CD4-positive, alpha-beta T cell treated with Interleukin-17A for 4 hours (primary cell): ENCODE measurements at places on chromosomes 12 and 14.
A peak's percentile ranks its signal among the peaks of the same experiment; 100 is the strongest.

DNA sequence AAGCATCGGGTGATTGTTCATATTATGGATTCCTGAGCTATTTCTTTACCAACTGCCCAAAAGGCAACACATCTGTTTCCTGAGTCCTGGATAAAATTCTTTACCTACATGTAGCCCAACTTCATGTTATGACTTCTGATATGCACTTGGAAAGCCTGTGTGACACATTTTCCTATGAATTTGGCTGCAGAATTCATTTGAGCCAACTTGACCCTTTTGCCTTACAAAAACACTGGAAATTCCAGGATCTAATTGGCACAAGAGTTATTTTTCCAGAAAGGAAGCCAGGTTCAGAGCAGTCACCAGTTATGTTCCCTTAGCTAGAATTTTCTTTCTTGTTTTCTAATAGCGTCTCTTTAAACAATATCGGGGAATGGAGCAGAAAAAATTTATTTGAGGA, 202.5 kb upstream of the LRIG3 start:
- no peak for DNase-seq

- no peak for DNase-seq
These were observed 55.3 kb downstream of the MDM2 start for GRCh38 chr12:68863109-68863770.

DNA sequence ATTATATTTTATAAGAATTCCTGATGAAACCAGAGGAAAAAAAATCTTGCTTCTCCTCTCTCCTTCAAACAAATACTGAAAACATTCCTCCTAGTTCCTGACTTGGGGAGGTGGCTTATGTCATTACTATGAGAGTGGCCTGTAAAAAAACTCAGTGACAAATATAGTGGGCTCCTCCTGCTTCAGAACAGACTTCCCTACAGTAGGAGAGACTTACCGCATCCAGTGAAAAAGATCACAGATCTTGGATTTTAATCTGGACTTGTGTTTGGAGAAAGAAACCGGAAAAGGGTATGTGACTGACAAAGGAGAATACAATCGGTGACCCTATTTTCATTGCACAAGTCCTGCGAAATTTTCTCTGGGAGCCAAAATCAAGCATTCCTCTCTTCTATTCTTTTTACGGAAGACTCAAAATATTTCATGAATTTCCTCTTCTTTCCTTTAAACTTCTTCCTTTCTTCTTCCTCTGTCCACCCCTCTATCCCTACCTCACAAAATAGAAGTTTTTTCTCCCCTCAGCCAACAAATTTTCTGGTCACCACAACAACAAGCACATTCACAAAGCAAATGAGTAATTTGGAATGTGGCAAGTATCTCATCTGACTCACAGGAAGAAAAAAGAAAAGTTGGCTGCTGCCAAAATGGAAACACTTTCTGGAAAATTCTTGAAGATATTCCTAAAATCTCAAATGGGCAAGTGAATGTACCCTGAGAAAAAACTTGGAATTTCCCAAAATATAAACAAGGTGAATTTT, 185.1 kb upstream of the CDKN3 start:
- DNase-seq = no peak

GRCh38 chr12:6965714-6966113, 4.8 kb downstream of the PHB2 start:
- DNase-seq = no peak

- DNase-seq = peak; percentile 60
These were observed 8.7 kb downstream of the SHMT2 start for GRCh38 chr12:57237932-57238853.

- DNase-seq = no peak
These were observed 8.7 kb downstream of the MARK3 start for GRCh38 chr14:103393676-103394626.

GRCh38 chr12:39235990-39236767, 206.7 kb downstream of the KIF21A start:
- no peak for DNase-seq

- no peak for DNase-seq
These were observed 11.3 kb downstream of the SELPLG start for GRCh38 chr12:108622421-108622820.

- no peak for DNase-seq
These were observed 28.0 kb upstream of the METAP2 start for GRCh38 chr12:95445884-95446505.

DNA sequence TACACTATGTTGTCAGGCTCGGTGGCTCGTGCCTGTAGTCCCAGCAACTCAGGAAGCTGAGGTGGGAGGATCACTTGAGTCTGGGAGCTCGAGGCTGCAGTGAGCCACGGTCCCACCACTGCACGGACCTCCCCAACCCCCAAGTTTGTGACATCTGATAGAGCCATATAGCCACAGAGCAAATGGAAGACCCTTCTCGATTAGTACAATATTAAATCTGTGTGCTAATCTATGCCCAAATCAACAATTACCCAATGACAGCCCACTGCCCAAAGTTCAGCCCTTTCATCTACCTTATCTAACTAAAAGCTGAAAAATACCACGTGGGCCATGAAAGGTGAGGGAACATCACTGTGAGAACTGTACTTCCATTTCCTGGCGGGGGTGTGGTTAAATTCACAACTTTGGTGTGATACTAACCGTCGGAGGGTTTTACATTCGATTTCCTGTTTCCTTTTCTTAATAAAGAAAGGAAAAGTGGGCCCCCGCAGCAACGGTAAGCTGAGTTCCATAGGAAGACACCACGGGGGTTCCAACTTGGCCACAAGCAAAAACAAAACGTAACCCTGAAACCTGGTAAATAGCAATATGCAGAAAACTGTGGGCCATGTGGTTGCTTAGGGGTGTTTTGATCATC, 31.2 kb upstream of the FOS start:
- DNase-seq = peak; percentile 69

DNA sequence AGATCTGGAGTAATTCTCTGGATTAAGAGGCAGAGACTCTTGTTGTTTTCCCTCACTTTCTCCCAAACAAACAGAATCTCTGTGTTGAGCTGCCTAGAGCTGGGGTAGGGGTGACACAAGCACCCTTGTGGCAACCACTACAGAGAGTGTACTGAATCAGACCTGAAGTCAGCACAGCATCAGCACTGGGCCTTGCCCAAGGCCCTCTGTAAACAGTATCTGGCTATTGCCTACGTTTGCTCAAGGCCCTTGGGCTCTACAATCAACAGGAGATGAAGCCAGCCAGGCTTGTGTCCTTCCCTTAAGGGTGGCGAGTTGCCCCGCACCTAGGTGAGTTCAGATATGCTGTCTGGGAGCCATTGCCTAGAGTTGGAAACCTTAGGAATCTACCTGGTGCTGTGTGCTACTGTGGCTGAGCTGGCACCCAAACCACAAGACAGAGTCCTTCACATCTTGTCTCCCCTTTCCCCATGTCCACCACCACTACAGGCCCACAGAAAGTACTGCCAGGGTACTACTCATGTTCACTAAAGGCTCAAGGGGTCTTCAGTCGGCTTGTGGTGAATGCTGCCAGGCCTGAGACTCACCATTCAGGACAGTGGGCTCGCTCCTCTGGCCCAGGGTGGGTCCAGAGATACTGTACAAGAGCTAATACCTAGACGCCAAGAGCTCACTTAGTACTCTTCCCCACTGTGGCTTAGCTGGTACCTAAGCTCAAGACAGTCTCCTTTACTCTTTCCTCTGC, 206.8 kb downstream of the SYNE2 start:
- DNase-seq = no peak

- DNase-seq = no peak
These were observed 51.0 kb downstream of the LMNTD1 start for GRCh38 chr12:25502118-25502517.

GRCh38 chr12:39588348-39588747, 31.3 kb downstream of the ABCD2 start:
- DNase-seq = no peak

DNA sequence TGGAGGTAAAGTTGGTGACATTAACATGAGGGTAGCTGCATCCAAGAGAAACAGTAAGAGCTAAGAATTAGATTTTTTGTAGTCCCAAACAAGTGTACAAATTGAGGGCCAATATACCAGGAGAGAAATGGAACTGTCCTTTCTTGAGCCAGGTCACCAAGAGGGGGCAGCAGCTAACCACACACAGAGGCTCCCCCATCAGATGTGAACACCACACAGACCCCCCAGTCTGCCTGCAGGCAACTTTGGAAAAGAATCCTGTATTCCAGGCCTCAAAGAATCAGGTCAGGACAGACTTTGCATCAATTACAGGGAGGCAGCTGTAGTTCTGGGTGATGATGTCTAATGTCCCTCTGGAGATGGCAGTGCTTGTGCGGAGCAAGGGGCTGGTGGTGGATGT, 77.9 kb downstream of the SPTB start:
- DNase-seq = no peak

DNA sequence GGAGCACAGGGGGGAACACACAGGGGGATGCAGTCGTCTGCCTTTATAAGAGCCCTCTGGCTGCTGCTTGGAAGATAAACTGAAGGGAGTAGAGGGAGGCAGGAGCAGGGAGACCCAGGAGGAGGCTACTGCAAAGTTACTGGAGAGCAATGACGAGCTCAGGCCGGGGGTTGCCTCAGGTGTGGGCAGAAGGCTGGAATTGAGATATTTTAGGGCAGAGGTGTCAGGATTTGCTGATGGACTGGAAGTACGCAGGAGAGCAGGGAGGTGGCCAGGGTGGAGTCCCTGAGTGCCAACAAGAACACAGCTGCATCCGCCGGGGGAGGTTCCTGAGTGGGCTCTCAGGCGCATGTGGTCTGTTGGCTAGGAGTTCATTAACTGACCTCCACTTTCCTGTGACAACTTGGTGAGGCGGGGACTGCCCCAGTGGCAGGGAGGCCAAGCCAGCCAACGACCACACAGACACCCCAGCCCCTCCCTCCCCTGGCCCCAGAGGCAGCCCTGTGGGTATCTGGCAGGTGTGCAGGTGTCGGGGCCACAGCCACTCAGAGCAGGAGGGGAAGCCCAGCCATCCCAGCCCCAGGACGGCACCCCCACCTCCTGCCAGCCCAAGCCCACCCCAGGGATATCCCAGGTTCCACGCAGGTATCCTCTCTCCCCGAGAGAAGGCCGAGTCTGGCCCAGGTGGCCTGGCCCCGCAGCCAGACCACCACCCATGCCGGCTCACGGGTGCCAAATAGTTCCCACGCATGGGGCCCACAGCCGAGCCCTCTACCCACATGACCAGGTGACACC, 85.4 kb downstream of the NCOR2 start:
- DNase-seq = no peak

DNA sequence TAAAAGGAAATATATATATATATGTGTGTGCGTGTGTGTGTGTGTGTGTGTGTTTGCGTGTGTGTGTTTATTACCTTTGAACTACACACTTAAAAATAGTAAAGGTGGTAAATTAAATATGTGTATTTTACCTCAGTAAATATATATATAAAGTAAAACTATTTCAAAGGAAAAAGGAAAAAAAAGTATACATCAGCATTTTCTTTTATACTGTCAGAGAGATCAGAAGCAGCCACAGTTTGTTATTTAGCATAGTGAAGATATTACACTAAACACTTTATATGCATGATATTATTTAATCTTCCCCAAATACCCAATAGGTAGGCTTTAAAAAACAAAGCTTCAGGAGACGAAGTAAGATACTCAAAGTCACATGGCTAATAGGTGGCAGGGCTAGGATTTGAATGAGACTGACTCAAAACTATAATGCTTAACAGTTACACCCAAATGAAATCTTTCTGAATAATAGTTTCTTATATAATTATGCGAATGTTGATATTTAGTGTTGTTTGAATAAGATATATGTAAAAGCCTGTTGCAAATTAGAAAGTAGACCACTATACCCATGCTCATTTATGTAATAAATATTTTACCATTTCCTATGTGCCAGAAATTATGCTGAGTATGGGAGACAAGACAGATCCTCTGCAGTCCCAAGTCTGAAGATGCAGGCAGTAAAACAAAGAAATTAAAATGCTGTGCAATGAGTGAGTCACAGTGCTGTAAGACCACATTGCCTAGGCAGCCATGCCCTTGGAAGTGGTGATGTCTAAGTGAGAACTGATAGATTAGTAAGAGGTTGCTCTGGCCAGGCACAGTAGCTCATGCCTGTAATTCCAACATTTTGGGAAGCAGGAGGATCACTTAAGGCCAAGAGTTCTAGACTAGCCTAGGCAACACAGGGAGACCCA, 66.1 kb downstream of the PDZRN4 start:
- no peak for DNase-seq

DNA sequence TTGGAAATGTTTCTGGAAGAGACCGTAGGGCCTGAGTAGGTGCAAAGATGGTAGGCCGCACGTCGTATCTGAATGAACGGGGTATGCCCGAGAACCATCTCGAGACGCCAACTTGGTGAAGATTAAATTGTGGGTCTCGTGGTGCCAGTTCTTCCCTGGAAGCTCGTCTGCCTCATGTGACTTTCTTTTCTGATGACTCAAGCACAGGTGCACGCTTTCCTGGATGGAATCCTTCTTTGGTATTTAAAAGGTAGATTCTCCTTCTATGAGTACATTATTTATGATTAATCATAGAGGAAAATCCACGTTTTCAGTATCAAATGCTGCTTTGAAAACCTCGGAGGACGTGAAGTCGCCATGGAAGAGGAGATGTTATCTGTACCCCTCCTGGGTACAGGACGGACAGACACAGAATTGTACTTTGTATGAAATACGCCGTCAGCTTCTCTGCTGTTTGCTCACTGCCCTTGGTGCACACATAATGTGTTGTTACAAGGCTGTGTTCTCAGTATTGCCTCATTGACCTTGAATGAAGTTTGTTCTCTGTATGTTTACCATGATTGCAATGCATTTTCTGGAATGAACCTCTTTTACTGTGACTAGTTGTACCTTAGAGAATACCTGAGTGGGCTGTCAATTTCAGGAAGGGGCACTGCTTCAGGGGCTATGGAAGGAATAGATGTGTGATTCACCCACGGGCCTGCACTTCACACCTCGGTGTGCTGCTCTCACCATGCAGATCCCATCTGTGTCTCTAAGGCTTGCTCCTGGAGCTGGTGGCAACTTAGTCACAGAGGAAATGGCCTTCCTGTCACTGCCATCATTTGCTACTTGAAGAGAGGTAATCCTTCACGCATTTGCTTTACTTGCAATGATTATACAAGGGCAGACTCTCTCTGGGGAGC, 137.3 kb upstream of the RTL1 start:
- no peak for DNase-seq

- no peak for DNase-seq
These were observed 152.1 kb upstream of the PLXNC1 start for GRCh38 chr12:93996321-93996720.

DNA sequence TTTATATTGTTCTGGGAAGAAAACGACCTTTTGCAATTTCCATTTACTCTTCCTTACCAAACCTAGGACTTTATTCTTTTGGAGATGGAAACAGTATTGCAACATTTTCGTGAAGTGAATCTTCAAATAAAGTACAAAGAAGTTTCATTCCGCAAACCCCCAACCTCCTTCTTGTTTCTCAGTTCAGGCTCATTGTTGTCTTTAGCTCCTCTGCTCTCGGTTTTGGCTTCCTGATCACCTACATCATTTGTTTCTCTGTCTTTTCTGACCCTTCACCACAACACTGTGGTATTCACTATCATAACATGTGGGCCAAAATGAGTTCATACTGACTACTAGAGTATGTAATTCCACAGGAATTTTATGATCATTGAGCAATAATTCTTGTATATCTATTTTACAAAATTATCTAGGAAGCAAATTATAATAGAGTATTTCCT, 266.8 kb downstream of the ADAMTS20 start:
- DNase-seq = no peak

- DNase-seq = no peak
These were observed 504 bp downstream of the WNT5B start for GRCh38 chr12:1629338-1630132.
